ENCODE measurements at places on chromosomes 5 and 9. TPM values are rescaled to one million over a fixed set of nuclear protein-coding genes. Genes with fewer than 3 reads are reported as not detected.

The DDX4 gene
- not detected for total RNA-seq

The SPINK6 gene
- total RNA-seq: not detected

The VLDLR gene
- 0.07 TPM for total RNA-seq

- H3K4me3 ChIP-seq: no peak overlapping the region
- no peaks in the 10 kb centered on the region for H3K36me3 ChIP-seq
- H3K27ac ChIP-seq: no peak overlapping the region
- no peak for DNase-seq
These were observed 132.4 kb upstream of the EPB41L4A start for GRCh38 chr5:112551419-112552032.

- no peak for DNase-seq
- no peak overlapping the region for H3K27ac ChIP-seq
These were observed 154.5 kb downstream of the NR3C1 start for GRCh38 chr5:143248822-143249579.

DNA sequence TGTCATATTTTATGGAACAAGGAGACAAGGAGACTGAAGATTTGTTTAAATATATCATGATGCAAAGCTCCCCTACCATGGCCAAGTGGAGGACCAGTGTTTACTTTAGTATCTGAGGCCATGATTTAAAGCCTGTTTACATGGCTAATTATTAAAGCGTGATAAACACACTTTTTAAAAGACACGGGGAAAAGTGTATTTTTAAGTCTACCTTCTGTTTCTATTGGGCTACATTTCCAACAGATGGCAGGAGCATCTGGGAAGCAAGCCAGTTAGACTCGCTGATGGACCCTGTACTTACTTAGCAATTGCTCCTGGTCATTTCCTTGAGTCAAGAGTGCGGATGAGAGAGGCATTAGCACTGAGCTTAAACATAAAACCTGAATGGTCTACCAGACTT, 480.3 kb upstream of the SEMA6A start:
- no peaks in the 10 kb centered on the region for H3K4me1 ChIP-seq
- H3K27me3 ChIP-seq: no peaks in the 10 kb centered on the region
- no peaks in the 10 kb centered on the region for H3K36me3 ChIP-seq
- no peak overlapping the region for H3K4me3 ChIP-seq
- no peak for DNase-seq
- H3K27ac ChIP-seq: no peak overlapping the region

GRCh38 chr9:77956555-77956954, 75.1 kb downstream of the GNAQ start:
- H3K4me3 ChIP-seq: no peak overlapping the region
- no peaks in the 10 kb centered on the region for H3K27me3 ChIP-seq
- DNase-seq: no peak
- no peaks in the 10 kb centered on the region for H3K36me3 ChIP-seq

DNA sequence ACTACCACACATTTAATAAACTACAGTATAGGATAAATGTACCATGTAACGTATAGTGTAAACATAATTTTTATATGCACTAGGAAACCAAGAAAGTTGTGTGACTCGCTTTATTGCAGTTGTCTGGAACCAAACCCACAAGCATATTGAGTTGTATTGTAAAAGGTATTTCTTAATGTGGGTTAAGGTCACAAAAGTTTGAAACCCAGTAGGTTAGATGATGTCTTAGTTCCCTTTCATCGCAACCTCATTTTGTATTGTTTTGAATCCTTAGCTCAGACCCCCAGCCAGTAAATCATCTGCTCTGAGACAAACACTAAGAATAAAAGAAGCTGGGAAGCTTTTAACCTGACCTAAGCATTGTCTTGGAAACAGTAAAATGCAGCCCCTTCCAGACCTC, 79.1 kb downstream of the TRIO start:
- H3K4me3 ChIP-seq: no peak overlapping the region
- no peak overlapping the region for H3K27ac ChIP-seq
- no peak for DNase-seq
- peaks cover 3% of the 10 kb centered on the region for H3K27me3 ChIP-seq
- no peaks in the 10 kb centered on the region for H3K4me1 ChIP-seq
- H3K36me3 ChIP-seq: no peaks in the 10 kb centered on the region

The OTP gene
- total RNA-seq: not detected

The ADRB2 gene
- 1.1 TPM for total RNA-seq

GRCh38 chr5:176870110-176870591, 29.0 kb downstream of the HK3 start:
- no peak for DNase-seq
- H3K36me3 ChIP-seq: no peaks in the 10 kb centered on the region
